Sciatic nerve (tissue), 2 donors: ENCODE measurements at places on chromosomes 6 and 20. TPM values are rescaled to one million over a fixed set of nuclear protein-coding genes. Genes with fewer than 3 reads are reported as not detected.

The BEND3 gene
- 2.4 TPM for total RNA-seq

DNA sequence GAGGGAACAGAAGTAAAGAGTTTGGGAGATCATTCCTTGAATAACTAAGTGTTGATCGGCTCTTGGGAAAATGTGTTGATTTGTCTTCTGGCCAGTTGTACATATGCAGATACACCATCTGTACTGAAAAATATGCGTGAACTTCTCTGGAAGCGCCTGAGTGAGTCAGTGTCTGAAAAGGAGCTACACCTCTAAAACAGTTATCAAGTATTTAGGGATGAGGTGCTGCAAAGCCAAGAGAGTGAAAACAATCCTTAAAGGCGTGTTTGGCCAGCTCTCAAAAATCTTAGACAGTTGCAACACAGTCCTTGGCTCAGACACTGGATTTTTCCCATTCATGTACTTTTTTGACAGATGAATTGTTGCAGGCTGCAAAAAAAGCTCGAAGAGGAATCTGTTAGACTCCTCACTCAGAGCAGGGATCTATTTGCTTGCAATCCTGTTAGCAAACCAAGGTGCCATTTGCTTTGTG lies 61.3 kb downstream of the BMP6 start:
- no peak for DNase-seq

DNA sequence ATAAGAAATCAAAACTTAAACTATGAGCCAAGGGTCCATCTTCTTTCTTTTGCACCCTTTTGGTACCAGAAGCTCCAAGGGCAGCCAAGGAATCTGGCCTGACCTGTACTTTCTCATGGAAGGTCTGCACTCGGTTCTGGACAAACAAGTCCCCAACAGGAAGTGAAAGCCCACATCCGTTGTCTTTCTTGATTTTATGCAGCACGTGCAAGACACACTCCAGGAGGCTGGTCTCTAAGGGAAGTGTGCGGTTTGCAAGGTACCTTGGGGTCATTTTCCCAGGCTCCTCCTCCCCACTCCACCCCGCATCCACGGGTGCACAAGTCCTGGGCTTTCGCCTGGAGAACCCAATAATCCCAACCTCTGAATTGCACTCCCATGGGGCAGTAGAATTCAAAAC lies 101.9 kb downstream of the NFATC2 start:
- DNase-seq = no peak

- no peak for DNase-seq
Measured at GRCh38 chr6:92446052-92446451, 973.3 kb downstream of the EPHA7 start.

DNA sequence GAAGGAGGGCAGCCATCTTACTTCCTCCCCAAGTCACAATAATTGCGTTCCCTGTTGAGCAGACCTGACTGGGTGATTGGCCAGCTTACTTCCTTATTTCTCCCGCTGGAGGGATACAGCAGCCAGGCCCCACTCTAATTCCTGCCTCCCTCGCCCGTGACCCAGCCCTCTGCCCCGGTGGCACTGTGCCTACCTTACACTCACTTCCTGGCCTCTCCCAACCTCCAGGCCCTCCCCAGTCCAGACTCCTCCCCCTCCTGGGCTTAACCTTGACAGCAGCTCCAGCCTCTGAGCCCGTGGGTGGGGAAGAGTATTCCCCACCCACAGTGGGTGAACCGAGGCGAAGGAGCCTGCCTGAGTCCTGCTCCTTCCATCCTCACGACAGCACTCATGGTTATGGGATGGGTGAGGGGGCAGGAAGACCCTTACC lies 3.0 kb downstream of the BAK1 start:
- DNase-seq = no peak

The MYB gene
- 0.22 TPM for total RNA-seq

- DNase-seq = no peak
Measured at GRCh38 chr20:37323985-37324384, 22.0 kb upstream of the SRC start.

GRCh38 chr20:31788578-31788977 lies 30.6 kb upstream of the MYLK2 start:
- DNase-seq = no peak
